ENCODE measurements at places on chromosomes 1 and 21.

DNA sequence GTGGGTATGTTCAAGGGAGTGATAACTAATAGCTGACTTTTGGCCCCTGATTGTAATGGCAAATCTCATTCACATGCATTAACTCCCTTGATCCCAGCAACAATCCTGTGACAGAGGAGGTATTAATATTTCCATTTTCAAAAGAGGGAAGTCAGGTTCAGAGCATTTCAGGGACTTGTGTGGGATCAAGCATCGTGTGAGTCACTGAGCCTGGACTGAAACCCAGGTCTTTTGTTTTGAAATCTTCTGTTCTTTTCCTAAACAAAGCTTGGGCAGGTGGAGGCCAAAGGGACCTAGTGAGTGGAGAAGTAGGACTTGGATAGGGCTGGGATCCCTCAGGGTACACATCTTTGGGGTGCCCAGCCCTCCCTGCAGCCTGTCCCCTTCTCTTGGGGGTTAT is 37.9 kb downstream of the ETNK2 start:
- no peak for DNase-seq

DNA sequence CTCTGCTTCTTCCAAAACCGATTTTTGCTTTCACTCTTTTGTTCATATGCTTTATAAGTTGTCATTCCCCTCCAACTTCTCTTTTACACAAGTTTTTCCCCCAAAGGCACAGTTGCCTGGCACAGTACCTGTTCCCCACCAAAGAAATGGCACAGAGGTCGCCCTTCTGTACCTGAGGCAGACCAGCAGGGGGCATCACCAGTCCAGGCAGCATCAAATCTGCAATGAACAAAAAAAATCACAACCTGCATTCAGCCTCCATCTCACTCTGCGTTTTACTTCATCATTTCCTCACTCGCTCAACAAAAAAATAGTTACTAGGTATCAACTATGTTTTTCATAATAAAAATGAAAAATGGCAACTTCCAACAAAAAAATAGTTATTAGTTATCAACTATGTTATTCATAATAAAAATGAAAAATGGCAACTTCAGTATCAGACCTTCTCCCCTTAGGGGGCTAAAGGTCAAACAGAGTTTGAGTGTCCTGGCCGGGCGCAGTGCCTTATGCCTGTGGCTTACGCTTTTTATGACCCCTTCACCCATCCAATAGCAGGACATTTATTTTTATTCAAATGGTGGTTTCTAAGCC is 4.1 kb downstream of the EIF2D start:
- DNase-seq: no peak

DNA sequence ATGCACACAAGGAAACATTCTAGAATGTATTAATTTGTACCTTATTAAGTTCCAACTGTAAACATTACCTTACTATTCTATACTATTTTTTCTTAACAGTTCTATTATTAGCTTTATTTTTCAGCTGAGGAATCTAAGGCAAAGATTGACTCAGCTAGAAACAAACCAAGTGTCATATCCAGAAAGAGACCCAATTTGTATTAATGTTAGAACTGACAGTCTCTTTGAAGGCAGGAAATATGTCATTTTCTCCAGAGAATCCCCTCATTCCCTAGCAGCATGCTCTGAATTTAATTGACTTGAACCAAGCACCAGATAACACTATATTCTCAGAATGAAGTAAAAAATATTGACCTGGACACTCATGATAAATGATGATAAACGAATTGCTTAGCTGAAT is 81.4 kb upstream of the PLPPR5 start:
- DNase-seq: no peak

DNA sequence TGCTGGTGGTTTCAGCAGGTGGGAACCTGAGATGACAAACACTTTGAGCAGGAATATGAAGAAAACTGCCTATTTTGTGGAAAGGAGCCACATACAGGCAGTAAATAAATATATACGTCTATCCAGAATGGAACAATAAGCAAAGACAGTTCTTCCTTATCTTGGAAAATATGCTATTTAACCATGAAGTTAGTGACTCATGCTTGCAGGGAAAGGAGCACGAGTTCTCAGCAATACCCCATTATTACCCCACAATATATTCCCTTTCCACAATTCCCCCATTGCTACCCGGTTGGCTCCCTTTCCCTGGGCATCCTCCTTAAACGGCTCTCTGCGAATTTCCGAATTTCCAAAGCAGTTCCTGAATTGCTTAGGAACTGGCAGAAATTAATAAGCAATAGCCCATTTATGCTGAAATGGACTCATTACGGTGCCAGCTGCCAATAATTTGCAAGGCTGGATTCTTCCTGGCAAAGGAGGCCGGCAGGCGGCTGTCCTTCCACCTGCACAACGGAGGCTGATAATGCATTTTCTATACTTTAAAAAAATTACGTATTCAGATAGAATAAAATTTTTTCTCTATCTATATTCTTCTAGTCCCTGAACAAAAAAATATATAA is 65.4 kb downstream of the TIAM1 start:
- no peak for DNase-seq

Measured in amygdala (tissue), 56 donors.